Mesenteric fat pad (tissue), 1 donor: ENCODE measurements at places on chromosomes 6 and 20.

DNA sequence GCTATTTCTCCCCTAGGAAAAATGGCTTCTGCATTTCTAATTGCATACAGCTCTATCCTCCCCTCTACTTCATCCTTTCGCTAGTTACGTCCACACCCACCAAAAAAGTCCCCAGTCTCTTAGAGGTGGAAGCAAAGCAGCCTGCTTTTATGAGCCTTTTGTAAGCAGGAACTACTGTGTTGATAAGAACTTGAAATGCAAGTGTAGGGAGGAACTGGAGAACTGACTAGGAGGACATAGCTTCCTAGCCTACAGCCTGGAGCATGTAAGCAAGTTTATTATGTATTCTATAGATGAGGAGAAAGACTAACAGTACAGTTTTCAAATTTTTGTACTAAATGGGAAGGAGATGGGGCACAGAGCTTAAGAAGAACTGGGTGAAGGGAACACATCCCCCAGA is 10.3 kb downstream of the ARHGAP18 start:
- DNase-seq = no peak

DNA sequence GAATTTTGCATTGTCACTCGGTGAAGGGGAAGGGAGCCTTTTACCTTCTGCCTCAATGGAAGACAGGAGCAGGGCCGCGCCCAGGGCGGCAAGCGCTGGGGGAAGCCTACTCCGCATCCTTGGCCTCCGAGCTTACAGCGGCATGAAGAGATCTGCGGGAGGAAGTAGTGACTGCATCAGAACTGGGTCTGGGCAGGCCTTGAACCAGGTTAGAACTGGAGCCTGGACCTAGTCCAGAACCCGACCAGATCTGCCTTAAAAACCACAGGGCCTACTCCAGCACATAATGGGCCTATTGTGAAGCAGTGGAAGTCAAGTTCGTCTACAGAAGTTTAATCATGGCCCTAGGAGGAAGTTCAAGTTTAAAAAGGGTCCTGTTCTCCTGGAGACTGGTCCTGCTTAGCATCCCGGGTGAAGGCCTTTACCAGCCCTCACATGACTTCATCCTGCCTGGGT is 3.1 kb downstream of the COL12A1 start:
- DNase-seq = no peak

- DNase-seq = peak; percentile 47
Measured at GRCh38 chr6:5840734-5841390, 165.9 kb downstream of the NRN1 start.

DNA sequence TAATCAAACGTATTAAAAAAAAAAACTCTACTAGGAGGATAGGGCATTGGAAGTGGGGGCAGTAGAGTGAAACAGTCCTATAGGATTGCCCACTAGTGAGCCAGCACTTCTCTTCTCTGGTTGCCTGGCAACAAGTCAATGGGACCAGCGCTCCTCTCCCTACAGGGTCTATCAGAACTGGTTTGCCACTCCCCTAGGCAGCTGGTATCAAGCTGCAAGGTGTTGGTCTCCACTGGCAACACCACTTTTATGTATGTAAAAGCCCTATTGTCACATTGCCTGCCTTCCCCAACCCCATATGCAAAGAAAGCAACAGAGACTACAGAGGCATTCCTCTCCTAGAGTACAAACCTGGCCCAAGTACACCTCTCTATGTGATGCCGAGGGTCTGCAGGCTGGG is 166.9 kb upstream of the MCHR2 start:
- no peak for DNase-seq

- no peak for DNase-seq
Measured at GRCh38 chr6:147637620-147638195, 129.2 kb downstream of the SAMD5 start.

DNA sequence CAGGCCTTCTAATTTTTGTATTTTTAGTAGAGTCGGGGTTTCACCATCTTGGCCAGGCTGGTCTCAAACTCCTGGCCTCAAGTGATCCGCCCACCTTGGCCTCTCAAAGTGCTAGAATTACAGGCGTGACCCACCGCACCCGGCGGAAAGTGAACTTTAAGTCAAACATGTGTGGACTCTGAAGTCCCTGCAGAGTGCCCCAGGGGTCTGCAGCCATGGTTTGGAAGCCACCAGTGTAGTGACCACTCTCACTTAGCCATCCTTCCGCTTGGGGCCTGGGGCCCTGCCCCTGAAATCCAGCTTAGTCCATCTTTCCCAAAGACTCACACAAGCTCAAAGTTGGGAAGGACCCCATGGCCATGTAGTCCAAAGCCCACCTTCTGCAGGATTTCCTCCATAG is 164.5 kb downstream of the GRM4 start:
- peak; percentile 53 for DNase-seq
